ENCODE measurements at places on chromosomes 6 and 20.

- no peak for DNase-seq
Measured at GRCh38 chr6:136037876-136038460, 186.5 kb downstream of the PDE7B start.

GRCh38 chr6:89689732-89690131 is 51.2 kb upstream of the LYRM2 start:
- DNase-seq, result no peak

DNA sequence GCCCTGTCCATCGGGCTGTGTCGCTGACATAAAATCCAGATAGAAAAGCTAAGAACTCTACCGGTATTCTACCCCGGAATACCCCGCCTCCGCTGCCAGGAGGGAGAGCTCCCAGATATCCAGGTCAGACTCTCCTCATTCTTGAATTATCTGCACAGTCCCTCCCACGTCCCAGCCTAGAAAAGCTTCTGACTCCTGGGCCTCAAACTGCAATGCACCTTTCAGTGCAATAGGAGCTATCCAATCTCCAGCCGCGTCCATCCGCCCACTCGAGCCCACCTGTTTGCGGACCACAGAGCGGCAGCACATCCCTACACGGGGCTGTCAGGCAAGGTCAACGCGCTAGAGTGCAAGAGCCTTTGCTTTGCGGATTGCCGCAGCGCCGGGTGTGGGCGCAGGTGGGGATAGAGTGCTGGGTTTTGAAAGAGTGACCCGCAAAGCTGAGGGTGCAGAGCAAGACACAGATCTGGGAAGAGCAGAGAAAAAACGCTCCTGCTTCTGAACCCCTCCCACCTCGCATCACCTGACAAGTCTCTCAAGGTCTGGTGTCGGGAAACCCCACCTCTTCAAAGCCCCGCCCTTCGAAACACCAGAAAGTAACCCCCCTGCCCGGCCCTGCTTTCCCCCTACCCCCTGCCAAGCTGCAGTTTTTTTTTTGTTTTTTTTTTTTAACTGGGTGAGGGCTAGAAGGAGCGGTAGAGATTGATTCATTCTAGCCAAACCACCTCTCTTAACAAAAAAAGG is 1.3 kb downstream of the TAPBP start:
- DNase-seq, result peak; percentile 76

DNA sequence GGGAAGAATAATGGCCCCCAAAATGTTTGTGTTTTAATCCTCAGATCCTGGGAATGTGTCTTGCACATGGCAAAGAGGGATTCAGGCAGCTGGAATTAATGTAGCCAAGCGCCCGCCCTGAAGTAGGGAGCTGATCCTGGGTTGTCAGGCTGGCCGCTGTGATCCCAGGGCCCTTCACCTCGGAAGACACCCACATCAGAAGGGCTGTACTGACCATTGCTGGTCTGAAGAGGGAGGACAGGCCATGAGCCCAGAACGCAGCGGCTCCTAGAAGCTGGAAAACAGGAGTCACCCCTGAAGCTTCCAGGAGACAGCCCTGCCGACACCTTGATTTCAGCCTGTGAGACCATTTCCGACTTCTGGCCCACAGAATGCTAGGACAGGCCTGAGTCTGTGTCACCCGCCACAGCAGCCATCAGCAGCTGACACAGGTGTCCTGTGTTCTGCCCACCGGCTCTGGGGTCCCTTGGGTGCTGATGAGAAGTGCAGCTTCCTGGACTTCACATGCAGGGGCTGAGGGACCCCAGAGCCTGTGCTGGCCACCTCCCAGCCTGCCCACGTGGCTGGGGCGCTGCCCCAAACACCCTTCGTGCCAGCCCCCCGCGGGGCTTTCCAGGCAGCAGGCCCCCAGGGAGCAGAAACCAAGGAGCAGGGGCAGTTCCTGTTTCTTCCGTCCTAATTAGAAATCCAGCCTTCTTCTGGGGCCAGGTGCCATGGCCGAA is 86.3 kb downstream of the ERMARD start:
- DNase-seq, result no peak

DNA sequence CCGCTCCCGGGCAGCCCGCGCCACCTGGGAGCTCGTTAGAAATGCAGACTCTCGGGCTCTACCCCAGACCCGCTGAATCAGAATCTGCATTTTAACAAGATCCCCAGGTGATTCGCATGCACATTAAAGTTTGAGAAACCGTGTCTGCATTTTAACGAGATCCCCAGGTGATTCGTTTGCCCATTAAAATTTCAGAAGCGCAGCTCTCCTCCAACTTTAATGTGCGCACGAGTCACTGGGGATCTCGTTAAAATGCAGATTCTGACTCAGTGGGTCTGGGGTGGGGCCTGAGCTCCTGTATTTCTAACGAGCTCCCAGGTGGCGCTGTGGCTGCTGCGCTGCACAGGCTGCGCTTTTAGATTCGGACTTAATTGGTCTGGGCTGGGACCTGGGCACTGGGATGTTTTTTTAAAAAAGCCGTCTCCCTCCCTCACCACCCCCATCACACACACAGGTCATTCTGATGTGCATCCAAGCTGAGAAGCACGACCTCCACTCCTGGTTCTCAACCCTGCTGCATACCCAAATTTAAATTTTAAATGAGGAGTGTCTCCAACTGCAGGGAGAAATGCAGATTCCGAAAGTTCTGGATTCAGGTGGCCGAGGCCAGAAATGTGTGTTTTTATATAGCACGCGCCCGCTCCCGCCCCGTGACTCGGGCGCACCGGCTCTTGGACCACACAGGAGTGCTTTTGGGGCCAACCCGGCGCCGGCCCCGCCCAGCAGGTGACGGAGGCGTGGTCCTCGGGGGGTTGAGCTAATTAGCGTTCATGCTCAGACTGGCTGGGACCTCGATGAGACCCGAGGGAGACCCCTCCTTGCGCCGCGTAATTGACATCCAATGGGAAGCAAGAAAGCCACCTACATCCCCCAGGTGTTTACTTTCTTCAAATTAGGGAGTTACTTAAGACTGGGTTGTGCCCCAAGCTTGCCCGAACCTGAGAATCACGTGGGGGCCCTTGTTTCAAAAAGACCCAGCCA is 85.8 kb downstream of the ZFP64 start:
- no peak for DNase-seq

All from DND-41 (cell line).